ENCODE measurements at places on chromosomes 5 and 9.

DNA sequence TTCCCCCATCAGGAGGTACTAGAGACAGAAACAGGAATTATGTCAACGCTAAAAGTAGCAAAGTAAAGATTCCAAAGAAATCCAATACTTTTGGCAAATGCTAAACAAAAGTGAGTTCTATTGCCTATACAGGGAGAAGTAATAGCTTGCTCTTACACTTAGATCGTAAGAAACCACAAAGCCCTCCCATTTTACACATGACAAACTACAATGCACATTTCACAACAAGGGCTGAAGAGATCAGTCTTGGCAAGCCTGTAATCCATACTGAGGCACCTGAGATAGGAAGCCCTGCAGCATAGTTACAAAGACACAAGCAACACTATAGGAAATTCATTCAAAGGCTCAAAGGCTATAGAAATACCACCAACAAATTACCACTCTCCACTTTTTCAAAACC is 7.7 kb downstream of the HNRNPK start:
- no peak for DNase-seq

DNA sequence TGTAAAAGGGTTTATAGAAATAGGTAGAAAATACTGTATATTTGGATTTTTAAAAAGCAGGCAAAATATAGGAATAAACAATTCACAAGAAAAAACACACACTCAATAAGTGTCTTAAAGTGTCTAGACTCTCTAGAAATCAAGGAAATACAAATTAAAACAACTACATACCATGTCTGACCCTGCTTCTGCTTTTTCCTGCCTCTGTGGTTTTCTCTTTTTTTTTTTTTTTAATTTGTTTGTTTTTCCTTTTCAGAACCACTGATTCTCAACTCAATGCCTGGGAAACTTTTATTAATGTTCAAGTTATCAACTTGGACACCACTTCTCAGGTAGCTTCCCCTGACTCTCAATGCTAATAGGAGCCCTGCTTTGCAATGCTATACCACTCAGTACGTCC is 25.5 kb upstream of the TAS2R1 start:
- no peak for DNase-seq

- no peak for DNase-seq
Observed at GRCh38 chr9:79672236-79672635, 100.5 kb downstream of the TLE4 start.

GRCh38 chr5:40999142-40999541 is 72.0 kb downstream of the MROH2B start:
- DNase-seq = no peak
